Diencephalon (tissue), 1 donor: ENCODE measurements at places on chromosomes 13 and 19. TPM values are rescaled to one million over a fixed set of nuclear protein-coding genes. Genes with fewer than 3 reads are reported as not detected.

Gene PHF11
- 20.8 TPM for total RNA-seq

Gene STXBP2
- 3.5 TPM for total RNA-seq

Gene COMMD6
- total RNA-seq: 89.7 TPM

Gene CPT1C
- 54.4 TPM for total RNA-seq

Gene CIRBP
- 512 TPM for total RNA-seq

Gene SYCN
- not detected for total RNA-seq

Gene MAG
- total RNA-seq: 1.2 TPM

Gene AMER2
- total RNA-seq: 99.9 TPM

Gene CEACAM4
- total RNA-seq: not detected

Gene TPTE2
- total RNA-seq: 0.46 TPM
